ENCODE measurements at places on chromosomes 2 and 18. TPM values are rescaled to one million over a fixed set of nuclear protein-coding genes. Genes with fewer than 3 reads are reported as not detected.

GRCh38 chr18:76161983-76162382 lies 333.1 kb downstream of the ZNF516 start:
- no peak for DNase-seq

DNA sequence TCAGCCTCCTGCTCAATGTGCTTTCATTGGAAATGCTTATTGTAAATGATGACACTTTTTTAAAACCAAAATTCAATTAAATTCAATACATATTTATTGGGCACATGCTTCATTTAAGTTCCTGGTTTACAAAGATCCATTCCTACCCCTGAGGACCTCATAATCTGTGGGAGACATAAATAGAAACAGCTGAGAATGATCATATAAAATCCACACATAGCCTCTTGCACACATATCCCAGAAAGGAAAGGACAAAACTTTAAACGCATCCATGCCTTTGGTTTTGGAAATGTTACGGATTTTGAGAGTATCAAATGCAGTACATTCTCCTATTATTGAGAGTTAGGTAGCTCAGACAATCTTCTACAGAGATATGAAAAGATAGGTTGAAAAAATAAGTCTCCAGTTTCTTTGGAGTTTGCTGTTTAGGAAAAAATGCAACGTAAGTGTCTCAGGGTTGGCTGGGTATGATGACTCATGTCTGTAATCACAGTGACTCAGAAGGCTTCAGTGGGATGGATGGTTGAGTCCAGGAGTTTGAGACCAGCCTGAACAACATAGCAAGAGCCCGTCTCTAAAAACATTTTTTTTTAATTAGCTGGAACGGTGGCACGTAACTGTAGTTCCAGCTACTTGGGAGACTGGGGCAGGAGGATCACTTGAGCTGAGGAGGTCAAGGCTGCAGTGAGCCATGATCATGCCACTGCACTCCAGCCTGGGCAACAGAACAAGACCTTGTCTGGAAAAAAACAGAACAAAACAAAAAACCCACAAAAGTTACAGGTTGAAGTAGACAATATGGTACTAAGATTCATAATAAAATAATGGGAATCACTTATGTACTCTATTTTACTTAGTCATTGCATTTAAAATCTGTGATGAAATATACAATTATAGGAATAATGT lies 3.9 kb upstream of the PRELID3A start:
- no peak for DNase-seq

DNA sequence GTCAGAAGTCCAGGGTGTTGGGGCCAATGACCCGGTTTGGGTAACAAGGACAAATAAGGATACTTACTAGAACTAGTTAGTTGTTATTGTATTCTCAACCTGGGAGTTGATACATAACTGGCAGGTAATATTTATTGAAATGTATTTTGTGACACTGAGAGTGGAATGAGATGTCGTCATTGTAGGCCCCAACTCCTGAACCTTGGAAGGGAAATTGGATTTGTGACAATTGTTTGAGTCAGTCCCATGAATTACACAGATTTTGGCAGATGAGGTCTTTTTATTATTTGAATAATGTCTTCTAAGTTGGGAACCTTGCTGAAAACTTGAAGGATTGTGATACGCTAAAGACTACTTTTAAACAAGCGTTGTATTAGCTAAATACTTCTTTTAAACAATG lies 5.1 kb downstream of the TIMM21 start:
- DNase-seq, result no peak

The ITPRIPL1 gene
- 0.83 TPM for total RNA-seq
